ENCODE measurements at places on chromosomes 7 and 10. TPM values are rescaled to one million over a fixed set of nuclear protein-coding genes. Genes with fewer than 3 reads are reported as not detected.

GRCh38 chr10:58457761-58458616 is 54.7 kb upstream of the BICC1 start:
- peaks cover 4% of the 10 kb centered on the region for H3K4me1 ChIP-seq
- H3K27me3 ChIP-seq: no peaks in the 10 kb centered on the region
- no peaks in the 10 kb centered on the region for H3K36me3 ChIP-seq
- peak; percentile 82 for ATAC-seq
- no peak overlapping the region for H3K27ac ChIP-seq

- peaks cover 25% of the 10 kb centered on the region for H3K4me1 ChIP-seq
- no peaks in the 10 kb centered on the region for H3K27me3 ChIP-seq
- no peak overlapping the region for H3K4me3 ChIP-seq
- ATAC-seq: no peak
- no peaks in the 10 kb centered on the region for H3K36me3 ChIP-seq
- H3K27ac ChIP-seq: no peak overlapping the region
Measured at GRCh38 chr7:117015258-117016184, 62.2 kb downstream of the ST7 start.

The ADCYAP1R1 gene
- total RNA-seq: 20.3 TPM

The SLC16A9 gene
- 0.73 TPM for total RNA-seq

The FAM25A gene
- total RNA-seq: not detected

The PPP1R17 gene
- not detected for total RNA-seq

All from gastroesophageal sphincter (tissue), 4 donors.